Sigmoid colon (tissue), 7 donors: ENCODE measurements at places on chromosomes 5 and 9. TPM values are rescaled to one million over a fixed set of nuclear protein-coding genes. Genes with fewer than 3 reads are reported as not detected.

DNA sequence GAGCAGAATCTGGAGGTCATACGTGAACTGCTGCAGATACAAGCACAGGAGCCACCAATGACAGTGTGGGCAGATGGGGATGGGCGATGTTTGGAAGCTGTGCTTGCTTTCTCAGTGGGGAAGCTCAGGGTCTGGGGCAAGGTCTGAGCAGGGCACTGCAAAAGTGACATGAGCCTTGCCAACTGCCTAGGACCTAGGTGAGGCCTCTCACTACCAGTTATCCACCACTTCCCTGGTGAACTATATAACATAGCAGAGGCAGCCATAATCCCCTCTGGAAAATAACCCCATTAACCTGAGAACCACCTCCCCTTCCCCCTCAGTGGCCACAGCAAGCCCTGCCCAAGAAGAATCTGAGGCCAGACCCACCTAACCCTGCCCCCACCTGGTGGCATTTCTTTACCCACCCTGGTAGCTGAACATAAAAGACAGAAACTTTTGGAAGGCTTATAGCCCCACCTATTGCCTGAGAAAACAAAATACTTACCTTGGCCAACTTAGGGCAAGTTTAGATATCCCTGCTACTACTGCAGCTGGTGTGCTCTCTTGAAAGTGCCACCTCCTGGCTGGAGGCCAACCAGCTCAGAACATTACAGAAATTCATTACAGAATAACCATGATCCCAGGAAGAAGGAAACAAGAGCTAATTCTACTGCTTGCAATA, 18.8 kb upstream of the SPEF2 start:
- H3K36me3 ChIP-seq: no peaks in the 10 kb centered on the region
- no peaks in the 10 kb centered on the region for H3K27me3 ChIP-seq
- H3K4me1 ChIP-seq: no peaks in the 10 kb centered on the region
- no peak overlapping the region for H3K27ac ChIP-seq

DNA sequence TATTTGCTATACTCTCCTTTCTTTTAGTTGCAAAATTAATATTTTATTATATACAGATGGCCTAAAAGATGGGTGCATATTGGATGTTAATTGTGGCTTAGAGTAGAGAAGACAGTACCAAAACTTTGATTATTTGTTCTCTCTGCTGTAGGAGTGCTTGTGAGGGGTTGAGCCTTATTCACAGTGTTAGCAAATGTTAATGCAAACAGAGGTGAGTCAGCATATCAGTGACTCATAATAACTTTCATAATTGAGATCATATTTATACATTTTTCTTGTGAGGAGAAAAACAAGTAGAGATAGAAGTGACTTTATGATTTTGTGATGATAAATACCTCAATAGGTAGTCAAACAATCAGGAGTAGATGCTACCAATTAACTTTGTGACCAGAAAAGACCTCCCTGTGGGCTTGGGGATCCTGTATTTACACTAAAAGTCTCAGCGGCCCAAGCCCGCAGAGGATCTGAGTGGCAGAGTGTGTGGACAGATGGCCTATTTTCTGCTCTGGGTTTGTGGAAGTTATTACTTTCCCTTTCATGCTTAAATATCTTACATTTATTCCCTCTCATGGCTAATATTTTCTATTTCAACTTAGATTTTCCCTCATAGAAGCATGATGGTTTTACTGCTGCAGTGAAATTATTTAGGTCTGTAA, 226.5 kb downstream of the TAF11L14 start:
- H3K36me3 ChIP-seq: no peaks in the 10 kb centered on the region
- no peak for DNase-seq
- H3K4me1 ChIP-seq: no peaks in the 10 kb centered on the region
- H3K27me3 ChIP-seq: no peaks in the 10 kb centered on the region
- H3K27ac ChIP-seq: no peak overlapping the region

DNA sequence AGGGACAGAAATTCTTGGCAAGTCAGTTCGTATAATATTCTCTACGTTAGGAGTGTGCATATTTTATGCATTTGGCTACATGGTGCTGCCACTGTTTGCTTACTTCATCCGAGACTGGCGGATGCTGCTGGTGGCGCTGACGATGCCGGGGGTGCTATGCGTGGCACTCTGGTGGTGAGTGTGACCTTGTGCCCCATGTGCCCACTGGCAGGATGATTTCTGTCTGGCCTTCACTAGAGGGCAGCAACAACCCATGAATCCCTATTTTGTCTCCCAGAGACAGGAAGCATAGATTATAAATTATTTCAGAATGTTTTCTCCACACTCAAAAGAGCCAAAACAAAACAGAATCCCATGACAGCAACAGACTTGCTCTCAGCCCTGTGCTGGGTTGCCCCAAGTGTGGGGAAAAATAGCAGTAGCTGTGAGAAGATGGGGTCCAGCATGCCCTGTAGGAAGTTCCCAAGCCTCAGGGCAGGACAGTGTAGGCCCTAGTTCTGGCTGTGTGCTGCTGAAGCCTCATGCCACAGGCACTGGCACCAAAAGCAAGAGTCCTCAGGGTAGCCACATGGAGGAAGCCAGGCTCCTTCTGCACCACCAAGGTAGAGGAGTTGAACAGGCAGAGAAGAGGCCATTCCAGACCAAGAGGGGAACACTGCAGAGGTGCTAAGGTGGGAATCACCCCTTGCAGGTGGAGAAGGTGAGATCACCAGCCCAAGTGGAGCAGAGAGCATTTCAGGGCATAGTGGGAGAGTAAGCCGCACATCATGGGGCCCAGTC, 16.0 kb downstream of the SLC22A5 start:
- H3K36me3 ChIP-seq: peaks cover 11% of the 10 kb centered on the region
- peak overlapping the region; percentile 91 for H3K27ac ChIP-seq

The SH3RF2 gene
- 0.66 TPM for total RNA-seq

DNA sequence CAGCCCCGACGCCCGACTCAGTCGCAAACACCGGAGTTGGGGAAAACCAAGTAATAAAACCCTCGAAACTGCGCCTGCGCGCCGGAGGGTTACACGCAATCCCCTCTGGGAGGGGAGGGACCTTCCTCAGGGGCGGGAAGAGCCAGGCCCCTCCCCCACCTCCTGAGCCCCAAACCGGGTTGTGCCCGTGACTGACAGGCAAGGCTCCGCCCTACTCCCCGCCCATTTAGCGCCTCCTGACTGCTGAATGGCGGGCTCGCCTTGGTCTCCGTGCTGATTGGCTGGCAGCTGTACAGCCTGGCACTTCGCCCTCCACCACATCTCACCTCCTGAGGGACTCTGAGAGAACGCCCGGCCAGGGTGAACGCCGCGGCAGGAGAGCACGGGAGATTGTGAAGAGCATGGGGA, at the start of gene PRDM9:
TSS of gene PRDM9 (plus strand) at position 332 of the 408 bp plus-strand sequence. CDS start 1,425 bp downstream, outside the sequence.
- no peaks in the 10 kb centered on the region for H3K27me3 ChIP-seq
- H3K4me3 ChIP-seq: peak within 1 kb of the TSS; percentile 36
- peak within 1 kb of the TSS; percentile 18 for H3K27ac ChIP-seq

The LCN12 gene
- not detected for total RNA-seq

The PCDHA6 gene
- 1.1 TPM for total RNA-seq

- H3K36me3 ChIP-seq: no peaks in the 10 kb centered on the region
- DNase-seq: no peak
- no peak overlapping the region for H3K4me3 ChIP-seq
- H3K27ac ChIP-seq: no peak overlapping the region
- H3K4me1 ChIP-seq: no peaks in the 10 kb centered on the region
Measured at GRCh38 chr5:97476852-97477534, 293.9 kb upstream of the RIOK2 start.

The CORO2A gene
- 1.8 TPM for total RNA-seq

DNA sequence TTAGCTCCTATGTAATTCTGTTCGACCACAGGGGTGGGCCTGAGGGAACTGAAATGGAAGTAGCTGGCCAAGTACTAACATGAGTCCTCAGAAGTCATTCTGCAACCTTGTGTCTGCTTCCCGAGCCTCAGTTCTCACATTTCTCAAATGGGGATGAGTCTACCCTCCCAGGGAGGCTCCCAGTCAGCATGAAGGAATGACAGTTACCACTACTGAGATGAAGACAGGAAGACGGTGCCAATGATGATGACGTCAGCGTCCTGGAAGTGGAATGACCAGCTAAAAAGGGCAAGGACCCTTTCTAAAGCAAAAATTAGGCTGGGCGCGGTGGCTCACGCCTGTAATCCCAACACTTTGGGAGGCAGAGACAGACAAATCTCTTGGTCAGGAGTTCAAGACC, 6.8 kb downstream of the PIP5KL1 start:
- H3K36me3 ChIP-seq: no peaks in the 10 kb centered on the region
- no peak overlapping the region for H3K4me3 ChIP-seq
- peaks cover 28% of the 10 kb centered on the region for H3K27me3 ChIP-seq
- DNase-seq: no peak
- no peak overlapping the region for H3K27ac ChIP-seq

DNA sequence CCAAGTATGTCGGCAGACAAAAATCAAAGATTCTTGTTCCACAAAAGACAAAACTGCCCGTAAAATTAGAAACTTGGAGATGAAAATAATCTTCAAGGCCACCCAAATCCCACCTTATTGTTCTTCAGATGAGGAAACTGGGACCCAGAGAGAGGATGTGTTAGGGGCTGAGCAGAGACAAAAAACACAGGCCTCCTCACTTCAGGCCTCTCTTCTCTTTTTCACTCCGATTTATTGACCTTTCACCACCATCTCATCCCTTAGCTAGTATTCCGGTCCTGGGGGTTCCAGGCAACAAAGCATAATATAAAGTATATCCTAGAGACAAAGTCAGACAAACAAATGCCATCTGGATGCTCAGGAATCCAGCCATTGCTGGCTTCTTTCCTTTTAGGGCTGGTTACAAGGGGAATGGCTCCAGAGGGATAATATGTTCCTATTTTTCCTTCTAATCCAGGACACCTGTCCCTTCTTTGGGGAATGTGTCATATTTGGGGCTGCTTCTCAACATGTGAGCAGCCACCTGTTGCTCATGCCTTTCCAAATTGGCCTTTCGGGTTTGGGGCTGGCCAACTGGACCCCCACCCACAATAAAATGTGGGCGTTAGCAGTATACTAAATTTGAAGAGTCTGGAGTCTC, 42.2 kb upstream of the AFAP1L1 start:
- H3K36me3 ChIP-seq: no peaks in the 10 kb centered on the region
- H3K27ac ChIP-seq: peak overlapping the region; percentile 1
- peaks cover 16% of the 10 kb centered on the region for H3K4me1 ChIP-seq
- H3K27me3 ChIP-seq: no peaks in the 10 kb centered on the region
- no peak overlapping the region for H3K4me3 ChIP-seq

The ADAMTS2 gene
- total RNA-seq: 17.1 TPM

GRCh38 chr5:68070591-68071281, 144.8 kb upstream of the PIK3R1 start:
- DNase-seq: no peak
- H3K36me3 ChIP-seq: no peaks in the 10 kb centered on the region
- H3K27ac ChIP-seq: no peak overlapping the region
- H3K4me1 ChIP-seq: no peaks in the 10 kb centered on the region
- H3K27me3 ChIP-seq: no peaks in the 10 kb centered on the region
- no peak overlapping the region for H3K4me3 ChIP-seq

DNA sequence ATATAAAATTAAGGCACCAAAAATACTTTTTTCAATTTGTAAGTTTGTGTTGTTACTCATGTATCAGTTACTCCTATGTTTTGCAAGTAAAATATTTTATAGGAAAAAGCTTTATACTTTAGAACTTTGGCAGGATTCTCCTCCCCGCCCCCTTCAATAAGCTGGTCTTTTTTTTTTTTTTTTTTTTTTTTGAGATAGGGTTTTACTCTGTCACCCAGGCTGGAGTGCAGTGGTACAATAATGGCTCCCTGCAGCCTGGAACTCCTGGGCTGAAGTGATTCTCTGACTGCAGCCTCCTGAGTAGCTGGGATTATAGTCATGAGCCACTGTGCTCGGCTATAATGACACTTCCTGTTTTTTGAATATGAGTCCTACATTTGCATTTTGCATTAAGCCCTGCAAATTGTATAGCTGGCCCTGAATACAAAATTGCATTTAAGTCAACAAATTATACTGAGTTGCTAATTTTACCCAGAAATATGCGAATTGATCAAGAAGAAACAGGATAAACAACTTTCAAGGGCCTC, 192.9 kb downstream of the PIK3R1 start:
- no peak overlapping the region for H3K27ac ChIP-seq
- H3K27me3 ChIP-seq: no peaks in the 10 kb centered on the region
- H3K4me1 ChIP-seq: no peaks in the 10 kb centered on the region
- no peak for DNase-seq
